Activated CD8-positive, alpha-beta memory T cell treated with anti-CD3 and anti-CD28 coated beads for 1 hour (primary cell): ENCODE measurements at places on chromosomes 4 and X.

- no peak for DNase-seq
These were observed 243.8 kb upstream of the HHIP start for GRCh38 chr4:144402176-144402575.

DNA sequence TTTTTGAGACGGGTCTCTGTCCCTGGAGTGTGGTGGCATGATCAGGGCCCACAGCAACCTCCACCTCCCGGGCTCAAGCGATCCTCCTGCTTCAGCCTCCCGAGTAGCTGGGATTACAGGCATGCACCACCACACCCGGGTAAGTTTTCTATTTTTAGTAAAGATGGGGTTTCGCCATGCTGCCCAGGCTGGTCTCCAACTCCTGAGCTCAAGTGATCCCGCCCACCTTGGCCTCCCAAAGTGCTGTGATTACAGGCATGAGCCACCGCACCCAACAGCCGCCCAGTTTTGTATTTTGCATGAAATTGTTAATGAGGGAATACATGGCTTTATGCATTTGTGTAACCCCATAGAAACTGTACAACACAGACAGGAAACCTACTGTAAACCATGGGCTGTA lies 2.8 kb upstream of the ARHGAP4 start:
- no peak for DNase-seq

DNA sequence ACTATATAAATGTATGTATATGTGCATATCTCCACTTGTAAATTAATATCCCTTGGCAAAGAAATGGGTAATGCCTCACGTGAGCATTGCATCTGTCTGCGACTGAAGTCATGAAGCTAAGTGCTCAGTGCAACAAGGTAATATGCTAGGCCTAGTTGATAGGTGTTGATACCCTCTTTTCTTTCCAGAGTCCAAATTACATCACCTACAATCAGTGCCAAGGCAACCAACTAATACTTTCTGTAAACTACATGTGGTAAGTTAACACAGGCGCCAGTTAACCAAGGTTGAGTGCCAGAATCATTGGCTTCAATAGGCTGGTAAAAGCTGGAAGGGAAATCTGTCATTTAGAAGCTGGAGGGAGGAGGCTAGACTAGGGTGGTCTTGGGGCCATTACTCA lies 41.1 kb downstream of the GPM6B start:
- DNase-seq: no peak

- DNase-seq: no peak
These were observed 158.2 kb downstream of the COX18 start for GRCh38 chr4:72911316-72911715.
